Esophagus mucosa (tissue), 1 donor: ENCODE measurements at places on chromosomes 2 and 18.

- no peak for ATAC-seq
Observed at GRCh38 chr2:2269989-2270562, 61.0 kb downstream of the MYT1L start.

GRCh38 chr2:85976106-85976920, 87.5 kb upstream of the ST3GAL5 start:
- no peak for ATAC-seq

DNA sequence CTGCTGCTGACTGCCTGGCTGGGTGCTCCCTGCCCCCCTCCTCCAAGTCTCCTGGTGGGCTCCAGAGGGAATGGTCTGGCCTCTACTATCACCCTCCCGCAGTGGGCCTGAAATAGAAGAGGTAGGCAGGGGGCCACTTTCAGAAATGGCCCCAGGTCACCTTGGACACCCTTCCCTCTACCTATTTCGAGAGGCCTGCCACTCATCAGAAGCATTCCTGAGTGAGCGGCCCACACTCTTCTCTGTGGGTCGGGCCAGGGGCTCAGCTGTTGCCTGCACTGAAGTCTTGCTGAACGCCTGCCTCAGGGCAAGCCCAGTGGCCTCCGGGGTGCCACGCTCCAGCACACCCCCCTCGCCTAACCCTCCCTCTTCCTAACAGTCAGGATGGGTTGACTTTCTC, 124.9 kb downstream of the TNS1 start:
- ATAC-seq: no peak

GRCh38 chr2:133262893-133263292, 305.4 kb downstream of the NCKAP5 start:
- no peak for ATAC-seq

DNA sequence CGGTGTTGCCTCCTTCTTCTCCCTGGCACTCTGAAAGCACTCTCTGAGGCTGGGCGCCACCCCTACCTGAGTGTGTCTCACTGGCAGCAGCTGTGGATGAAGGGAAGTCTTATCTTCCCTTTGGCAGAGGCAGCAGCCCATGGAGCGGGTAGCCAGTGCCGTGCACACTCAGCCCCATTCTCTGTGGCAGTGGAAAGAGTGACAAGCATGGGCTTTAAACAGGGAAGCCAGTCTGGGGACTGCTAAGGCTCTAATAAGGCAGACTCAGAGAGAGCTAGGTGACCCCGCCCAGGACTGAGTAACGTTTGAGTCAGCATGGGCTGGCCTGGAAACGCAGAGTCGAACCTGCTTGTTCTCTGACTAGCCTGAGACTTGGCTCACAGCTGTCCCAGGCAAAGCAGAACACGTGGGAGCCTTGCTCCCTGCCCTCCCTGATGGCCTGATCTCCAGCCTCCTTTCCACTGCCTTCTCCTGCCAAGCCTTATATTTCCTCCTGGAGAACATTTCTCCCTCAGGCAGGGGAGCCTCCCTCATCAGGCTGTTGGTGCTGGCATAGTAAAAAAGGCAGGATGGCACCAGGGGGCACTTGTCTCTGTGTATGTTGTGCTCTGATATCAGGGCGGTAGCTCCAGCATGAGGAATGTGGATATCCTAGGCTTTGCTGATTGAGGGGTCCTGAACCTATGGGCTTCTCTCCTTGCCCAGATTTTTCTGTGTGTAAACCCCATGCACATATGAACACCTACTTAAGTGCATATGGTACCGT, 93.9 kb upstream of the LGALSL start:
- peak; percentile 88 for ATAC-seq

DNA sequence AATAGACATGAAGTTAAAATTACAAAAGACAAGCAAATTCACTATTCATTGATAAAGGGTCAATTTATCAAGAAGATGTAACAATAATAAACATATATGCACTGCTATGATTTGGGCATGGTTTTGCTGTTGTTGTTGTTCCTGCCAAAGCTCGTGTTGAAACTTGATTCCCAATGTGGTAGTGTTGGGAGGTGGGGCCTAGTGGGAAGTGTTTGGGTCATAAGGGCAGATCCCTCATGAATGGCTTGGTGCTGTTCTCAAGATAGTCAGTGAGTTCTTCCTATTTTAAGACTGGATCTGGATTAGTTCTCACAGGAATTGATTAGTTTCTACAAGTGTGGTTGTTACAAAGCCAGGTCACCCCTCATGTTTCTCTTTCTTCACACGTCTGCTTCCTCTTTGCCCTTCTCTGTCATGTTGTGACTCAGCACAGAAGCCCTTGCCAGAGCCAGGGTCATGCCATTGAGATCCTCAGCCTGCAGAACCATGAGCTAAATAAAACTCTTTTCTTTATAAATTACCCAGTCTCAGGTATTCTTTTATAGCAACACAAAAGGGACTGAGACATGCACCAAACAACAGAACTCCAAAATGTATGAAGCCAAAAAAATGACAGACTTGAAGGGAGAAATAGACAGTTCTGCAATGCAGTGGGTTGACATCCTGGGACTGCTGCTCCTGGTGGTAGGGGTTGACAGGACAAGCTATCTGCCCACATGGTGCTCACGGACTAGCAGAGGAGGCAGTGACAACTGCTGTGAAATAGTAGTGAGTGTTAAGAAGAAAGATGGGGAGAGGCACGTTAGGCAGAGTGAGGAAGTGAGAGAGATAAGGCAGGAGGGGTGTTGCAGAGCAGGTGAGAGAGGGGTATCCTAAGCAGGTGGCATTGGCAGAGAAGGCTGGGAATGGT, 18.6 kb upstream of the SKA1 start:
- ATAC-seq: peak; percentile 72

DNA sequence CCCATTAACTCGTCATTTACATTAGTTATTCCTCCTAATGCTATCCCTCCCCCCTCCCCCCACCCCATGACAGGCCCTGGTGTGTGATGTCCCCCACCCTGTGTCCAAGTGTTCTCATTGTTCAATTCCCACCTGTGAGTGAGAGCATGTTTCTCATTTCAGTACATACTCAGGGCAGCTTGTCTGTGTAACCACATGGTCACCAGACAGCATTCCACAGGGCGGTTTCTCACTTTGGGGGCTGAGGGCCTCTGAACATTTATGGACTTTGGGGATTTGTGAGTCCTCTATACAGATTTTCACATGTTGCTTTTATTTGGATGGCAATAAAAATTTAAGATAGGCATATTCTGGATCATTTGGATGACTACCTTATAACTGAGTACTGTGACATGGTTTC, 84.0 kb downstream of the LYPD6B start:
- no peak for ATAC-seq

- ATAC-seq: no peak
Observed at GRCh38 chr2:123785332-123785731, 239.8 kb upstream of the CNTNAP5 start.

DNA sequence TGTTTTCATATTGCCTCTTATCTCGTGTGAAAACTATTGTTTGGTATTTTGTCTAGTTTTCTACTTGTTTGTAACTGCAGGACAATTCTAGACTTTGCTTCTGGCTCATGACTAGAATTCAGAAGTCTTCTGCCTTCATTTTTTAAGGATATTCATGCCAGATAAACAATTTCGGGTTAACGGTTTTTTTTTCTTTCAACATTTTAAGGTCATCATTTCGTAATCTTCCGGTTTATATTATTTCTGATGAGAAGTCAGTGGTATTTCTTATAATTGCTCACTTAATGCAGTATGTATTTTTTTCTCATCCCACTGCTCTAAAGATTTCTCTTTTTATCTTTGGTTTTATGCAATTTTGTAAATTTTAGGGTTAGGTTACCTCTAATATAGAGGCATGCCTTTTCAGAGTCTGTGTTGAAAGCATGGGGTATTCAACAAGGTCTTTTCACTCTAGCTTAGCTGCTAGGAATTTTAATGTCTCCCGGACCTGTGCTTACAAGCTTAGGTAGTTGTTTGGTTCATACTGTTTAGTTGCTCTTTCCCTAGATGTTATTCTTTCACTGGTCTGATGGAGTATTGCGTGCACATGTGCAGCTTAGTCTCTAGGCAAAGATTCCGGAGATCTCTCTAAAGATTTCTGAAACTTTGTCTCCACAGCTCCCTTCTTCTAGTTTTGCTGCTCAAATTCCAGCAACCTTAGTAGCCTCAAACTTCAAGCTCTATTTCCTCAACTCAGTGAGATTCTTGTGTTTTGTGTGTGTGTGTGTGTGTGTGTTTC, 198.1 kb downstream of the MCFD2 start:
- no peak for ATAC-seq

DNA sequence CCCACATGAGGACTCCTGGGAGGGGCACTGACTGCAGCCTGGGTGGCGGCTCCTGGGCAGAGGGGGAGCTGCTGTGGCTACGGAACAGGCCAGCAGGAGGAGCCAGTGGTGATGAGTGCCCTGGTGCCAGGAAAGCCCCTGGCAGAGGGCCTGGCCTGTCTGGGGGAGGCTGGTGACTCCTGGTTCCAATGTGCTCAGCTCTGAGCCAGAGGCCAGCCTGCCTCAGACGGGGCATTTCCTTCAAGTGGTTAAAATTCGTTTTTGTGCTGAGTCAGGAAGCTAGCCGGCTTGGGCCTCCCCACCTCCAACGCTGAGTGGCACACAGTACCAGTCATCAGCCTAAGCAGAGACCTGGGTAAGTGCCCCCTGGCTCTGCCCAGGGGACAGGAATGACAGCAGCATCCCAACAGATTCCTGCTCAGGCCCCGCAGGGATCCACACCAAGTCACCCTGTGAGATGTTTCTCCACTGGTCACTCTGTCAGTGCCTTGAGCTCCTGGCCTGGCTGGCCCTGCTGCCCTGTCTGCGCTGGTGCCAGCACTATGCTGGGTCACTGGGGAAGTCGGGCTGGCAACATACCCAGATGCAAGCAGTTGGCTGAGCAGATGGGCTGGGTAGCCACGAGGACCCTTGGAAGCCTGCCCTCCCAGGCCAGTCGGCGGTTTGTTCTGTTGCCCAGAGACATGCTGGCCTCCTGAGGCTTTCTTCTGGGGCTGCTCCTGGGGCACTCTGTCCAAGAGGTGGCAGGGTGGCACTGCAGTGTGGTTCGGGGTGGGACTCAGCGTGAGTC, 7.1 kb upstream of the KLF11 start:
- ATAC-seq: peak; percentile 72

GRCh38 chr2:229930656-229931055, 8.4 kb downstream of the FBXO36 start:
- peak; percentile 35 for ATAC-seq

DNA sequence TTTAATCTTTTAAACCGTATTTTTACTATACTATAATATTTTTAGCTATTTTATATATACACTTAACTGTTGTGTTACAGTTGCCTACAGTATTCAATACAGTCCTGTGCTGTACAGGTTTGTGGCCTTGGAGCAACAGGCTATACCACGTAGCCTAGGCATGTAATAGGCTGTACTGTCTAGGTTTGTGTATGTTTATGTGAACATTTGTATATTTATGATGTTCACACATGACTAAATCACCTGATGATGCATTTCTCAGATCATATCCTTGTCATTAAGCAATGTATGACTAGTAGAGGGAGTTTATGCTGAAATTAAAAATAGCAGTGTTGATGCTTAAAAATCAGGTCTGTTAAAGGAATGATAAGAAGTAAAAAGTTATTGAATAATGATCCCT, 92.3 kb upstream of the RANBP2 start:
- ATAC-seq: no peak

DNA sequence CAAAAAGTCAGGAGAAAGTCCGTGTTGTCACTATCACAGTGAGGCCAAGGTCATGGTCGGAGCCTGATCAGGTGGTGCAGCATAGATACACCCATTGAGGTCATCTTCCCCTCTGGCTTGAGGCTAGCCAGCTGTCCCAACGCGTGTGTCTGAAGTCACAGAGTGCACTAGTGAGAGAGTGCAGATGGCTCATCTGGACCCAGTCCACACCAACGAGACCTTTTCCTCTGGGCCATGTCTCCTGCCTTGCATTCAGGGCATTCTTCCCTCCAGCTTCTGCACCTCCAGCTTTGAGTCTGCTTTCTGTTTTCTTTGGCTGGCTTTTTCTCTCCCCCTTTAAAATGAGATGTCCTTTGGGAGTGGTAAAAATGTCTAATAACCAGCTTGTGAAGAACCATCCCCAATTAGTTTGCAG, 146.9 kb downstream of the TDRD15 start:
- ATAC-seq: peak; percentile 8

GRCh38 chr2:216775043-216775453, 79.7 kb upstream of the IGFBP5 start:
- peak; percentile 55 for ATAC-seq

DNA sequence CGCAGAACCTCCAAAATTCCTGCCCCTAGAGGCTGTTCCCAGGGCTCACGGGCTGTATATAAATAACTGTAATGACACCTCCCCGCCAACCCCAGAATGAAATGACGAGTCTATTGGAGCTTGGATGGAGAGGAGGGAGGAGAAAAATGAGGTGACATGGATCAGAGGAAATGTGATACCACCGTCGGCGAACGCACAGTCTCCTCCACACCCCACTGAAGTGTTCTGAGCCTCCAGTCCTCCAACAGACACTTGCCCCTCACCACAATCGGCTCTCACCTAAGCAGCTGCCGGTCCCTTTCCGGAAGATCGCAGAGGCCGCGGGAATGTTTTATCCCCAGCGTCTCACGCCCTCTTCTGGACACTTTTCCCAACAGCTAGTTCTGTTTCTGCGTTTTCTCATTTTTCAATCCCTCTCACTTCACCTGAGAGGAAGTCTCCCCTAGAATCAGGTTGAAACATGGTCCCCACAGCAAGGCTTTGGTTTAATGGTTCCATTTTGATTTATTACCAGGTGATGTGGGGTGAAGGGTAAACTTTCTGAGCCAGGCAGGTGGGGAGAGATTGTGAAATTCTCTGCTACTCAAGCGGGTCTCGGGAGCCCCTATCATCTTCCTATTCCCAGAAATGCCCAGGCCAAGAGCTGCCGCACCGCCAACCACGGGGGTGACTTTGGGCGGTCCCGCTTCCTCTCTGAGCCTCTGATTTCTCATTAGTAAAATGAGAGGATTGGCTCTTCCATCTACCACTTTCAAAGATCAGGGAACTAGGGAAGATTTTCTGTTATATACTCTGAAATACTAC, 9.1 kb upstream of the MYO5B start:
- peak; percentile 55 for ATAC-seq

DNA sequence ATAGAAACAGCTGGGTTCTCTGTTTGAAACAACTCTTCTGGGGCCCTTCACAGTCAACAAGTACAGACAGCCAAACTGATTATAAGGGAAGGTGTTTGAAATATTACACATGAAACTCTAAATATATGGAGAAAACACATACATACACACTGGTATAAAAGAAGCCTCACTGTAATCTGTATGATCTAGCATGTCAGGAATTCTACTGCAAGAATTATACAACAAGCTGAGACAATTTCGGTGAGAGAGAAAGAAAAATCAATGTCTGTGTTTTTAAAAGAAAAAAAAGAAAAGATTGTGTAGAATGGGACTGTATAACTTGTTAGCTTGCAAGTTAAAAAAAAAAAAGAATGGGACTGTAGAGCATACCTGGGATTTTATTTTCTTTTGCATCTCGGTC, 26.3 kb downstream of the IRS1 start:
- no peak for ATAC-seq

GRCh38 chr18:23725351-23725750, 36.1 kb downstream of the LAMA3 start:
- peak; percentile 41 for ATAC-seq

GRCh38 chr2:238510911-238511613, 84.3 kb downstream of the ASB1 start:
- ATAC-seq: no peak
